Ureter (tissue), 1 donor: ENCODE measurements at places on chromosomes 7 and 10. TPM values are rescaled to one million over a fixed set of nuclear protein-coding genes. Genes with fewer than 3 reads are reported as not detected.

DNA sequence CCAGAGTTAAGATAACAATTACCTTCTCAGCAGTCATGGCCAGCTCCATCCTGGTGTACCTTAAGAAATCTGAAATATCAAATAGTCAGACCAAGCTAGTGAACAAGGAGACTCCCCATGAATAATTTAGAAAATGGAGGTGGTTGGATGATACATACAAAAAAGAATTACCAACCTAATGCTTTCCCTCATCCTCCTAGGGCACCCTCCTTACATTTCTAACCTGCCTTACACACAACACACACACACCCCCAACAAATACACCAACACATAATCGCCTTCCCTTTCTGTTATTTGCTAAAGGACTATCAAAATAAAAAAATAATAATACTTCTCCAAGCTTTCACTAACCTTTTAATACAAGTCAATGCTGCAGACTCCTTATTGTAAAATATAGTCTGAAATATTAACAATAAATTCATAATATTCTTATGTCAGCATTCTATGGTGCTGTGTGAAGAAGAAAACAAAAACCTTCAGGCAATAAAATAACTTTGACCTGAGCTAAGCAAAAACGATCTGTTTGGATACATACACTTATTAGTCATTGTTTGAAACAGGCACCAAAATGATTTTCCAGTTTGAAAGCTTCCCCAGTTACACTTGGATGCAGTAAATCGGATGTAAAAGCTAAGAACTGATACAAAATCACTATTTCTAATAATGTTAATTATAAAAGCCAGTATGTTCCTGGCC, 3.4 kb downstream of the TWIST1 start:
- DNase-seq = no peak

DNA sequence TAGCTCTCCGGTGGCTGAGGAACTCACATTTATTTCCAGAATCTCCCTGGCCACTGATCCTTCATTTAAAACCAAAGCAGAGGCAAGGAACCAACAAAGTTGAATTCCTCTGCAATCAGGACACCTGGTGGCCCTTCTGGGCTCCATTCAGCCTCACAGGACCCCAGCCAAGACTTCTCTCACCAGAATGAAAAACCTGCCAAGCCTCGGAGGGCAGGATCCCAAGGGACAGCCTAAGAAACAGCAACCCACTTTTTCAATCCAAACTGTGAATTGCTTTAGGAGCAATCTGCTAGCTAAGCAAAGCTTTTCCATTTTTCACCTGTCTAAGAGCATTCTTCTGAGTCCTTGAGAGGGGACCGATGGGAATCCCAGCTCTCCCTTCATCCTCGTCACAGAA, 34.6 kb downstream of the OAT start:
- no peak for DNase-seq

GRCh38 chr10:125144693-125145623, 15.4 kb downstream of the CTBP2 start:
- no peak for DNase-seq

- DNase-seq = no peak
These were observed 16.1 kb downstream of the OGDH start for GRCh38 chr7:44622342-44623151.

DNA sequence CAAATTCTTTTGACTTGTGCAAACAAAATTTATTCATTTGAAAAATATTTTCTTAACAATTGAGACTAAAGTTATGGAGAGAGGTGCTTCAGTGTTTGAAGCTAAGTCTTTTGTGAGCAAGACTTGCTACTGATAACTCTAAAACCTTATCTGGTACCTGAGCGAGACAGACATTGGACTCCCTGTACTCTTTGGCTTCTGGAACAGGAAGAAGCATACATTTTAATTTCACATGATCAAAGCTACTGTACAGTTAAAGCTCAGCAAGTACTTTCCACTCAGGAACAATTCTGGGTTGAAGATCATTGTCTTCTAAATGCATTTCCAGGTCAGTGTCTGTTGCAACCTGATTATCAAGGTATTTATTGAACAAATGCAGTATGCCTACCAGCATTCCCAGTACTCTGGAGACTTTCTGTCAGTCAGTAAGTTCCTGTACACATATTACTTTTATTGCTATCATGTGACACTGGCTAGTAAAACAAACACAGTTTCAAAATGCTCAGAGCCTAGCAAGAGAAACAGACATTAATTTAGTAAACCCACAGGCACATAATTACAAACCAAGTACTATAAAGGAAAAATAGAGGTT, 42.4 kb downstream of the CABCOCO1 start:
- DNase-seq = no peak

- no peak for DNase-seq
These were observed 450.7 kb upstream of the ZMIZ1 start for GRCh38 chr10:78618050-78618449.

GRCh38 chr7:128210590-128211570, 30.2 kb upstream of the LEP start:
- no peak for DNase-seq

GRCh38 chr7:42964293-42964692, 32.1 kb downstream of the MRPL32 start:
- DNase-seq = no peak

DNA sequence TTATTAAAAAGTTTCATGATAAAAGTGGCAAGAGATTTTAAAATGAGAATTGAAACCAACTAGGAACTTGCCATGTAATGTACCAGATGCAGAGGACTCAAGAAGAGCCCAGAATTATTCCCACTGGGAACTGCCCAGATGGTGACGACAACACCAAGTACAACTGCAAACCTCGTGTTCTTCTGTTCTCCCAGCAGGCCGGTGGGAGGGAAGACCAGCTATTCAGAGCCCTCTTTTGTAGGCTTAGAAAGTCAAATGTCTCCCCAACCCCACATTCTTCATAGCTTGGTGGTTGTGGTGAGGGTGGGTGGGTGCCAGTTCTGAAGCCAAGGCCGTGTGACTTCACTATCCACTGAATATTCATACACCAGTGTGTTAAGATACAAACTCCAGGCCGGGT, 54.3 kb upstream of the ITGB1 start:
- DNase-seq = no peak

- no peak for DNase-seq
These were observed 110.8 kb downstream of the HIBADH start for GRCh38 chr7:27551803-27552400.

GRCh38 chr10:71217266-71218045, 5.1 kb downstream of the UNC5B start:
- DNase-seq = peak; percentile 57

- DNase-seq = peak; percentile 57
These were observed 79.4 kb downstream of the VWC2 start for GRCh38 chr7:49852619-49853462.

Gene TWIST1
- total RNA-seq = 3.7 TPM

Gene HOXA5
- total RNA-seq = 10.4 TPM

Gene NEUROG3
- total RNA-seq = not detected

Gene LMOD2
- total RNA-seq = 0.47 TPM

Gene CLIP2
- total RNA-seq = 20.0 TPM
